Esophagus squamous epithelium (tissue), 5 donors: ENCODE measurements at places on chromosomes 3 and 15.

DNA sequence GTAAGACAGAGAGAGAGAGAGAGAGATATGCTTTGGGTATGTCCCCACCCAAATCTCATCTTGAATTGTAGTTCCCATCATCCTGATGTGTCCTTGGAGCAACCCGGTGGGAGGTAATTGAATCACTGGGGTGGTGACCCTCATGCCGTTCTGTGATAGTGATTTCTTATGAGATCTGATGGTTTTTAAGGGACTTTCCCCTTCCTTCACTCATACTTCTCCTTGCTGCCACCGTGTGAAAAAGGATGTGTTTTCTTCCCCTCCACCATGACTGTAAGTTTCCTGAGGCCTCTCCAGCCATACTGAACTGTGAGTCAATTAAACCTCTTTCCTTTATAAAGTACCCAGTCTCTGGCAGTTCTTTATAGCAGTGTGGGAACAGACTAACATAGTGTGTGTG is 60.3 kb downstream of the EOMES start:
- DNase-seq = no peak

DNA sequence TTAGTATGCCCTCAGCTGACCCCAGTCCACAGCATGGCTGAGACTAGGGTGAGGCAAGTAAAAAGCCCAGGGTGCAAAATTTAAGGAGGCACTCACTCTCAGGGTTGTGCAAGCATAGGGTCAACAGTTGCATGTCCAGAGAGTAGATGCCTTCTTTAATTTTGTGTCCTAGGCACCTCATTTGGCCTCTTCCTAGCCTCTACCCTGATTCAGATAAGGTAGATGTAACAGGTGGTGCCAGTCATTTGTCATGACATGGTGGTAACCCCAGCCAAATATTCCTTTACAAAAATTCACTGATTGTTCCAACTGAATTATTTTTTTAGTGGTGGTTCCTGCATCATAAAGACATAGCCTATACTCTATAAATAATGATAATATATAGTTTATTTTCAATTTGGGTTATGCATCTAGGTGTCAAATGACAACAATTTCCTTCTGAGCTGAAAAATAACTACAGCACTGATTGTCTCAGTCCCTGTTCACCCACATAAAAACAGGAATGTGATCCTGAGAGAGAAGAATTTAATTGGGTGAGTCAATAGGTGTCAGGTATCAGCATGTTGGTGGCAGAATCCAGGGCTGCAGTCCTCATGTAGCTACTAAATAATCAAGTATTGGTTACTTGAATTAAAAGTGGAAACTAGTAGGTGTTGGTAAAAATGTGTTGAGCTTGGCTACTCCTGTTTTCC is 44.2 kb upstream of the TIPARP start:
- no peak for DNase-seq

DNA sequence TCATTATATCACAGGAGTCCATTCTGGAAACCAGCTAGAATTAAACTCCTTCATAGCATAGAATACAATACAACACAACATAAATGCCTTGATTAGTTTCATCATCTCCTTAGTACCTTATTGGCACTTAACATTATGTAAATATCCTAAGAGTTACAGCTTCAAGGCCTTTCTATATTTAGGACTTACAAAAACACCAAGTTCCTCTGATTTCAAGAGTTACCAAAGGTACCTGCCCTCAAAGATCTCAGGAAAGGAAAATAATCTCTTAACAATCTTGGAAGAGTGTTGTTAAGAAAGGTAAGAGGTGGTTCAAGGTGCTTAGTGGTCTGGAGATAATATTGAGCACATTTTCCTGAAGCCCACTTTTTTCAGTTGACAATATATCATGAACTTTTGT is 477.7 kb downstream of the IGSF11 start:
- DNase-seq = no peak

DNA sequence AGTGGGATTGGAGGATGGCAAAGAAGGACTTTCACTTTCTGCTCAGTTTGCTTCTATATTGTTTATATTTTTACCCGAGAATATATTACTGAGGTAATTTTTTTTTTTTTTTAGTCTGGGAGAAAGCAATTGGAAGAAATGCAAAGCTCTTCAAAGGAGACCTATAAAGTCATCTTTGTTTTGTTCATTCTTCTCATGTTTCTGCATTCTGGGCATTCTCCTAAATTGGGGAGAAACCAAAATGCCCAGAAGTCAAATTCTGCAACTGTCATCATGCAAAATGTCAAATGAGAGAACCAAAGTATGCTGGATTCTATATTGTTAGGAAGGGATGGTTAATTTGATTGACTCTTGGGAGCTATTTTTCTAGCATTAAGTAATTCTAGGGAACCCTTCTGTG is 168.3 kb upstream of the TSC22D2 start:
- DNase-seq = no peak

- DNase-seq = no peak
These were observed 11.0 kb downstream of the PLIN1 start for GRCh38 chr15:89668171-89668570.

GRCh38 chr15:90641581-90642463 is 75.3 kb upstream of the BLM start:
- no peak for DNase-seq

- no peak for DNase-seq
These were observed 1029.3 kb upstream of the CFAP20DC start for GRCh38 chr3:60079076-60079475.

GRCh38 chr3:99242271-99242670 is 340.8 kb upstream of the DCBLD2 start:
- no peak for DNase-seq

DNA sequence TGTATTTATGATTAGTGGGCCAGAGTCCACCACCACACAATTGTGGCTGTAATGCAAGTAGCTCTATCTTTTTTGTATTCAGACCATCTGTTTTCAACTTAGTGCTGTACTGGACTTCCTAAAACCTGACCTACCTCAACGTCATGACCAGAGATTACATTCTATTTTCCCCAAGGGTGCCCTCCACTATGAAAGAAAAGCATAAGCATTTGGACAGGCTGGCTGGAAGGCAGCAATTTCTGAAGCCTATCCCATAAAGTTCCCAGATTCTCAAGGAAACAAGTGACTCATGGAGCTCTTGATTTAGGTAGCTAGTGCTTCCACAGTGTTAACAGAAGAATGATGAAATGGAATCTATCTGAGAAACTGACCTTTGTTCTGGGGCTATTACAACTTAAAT is 75.8 kb downstream of the COL8A1 start:
- DNase-seq = no peak

GRCh38 chr3:123568034-123568433 is 16.8 kb downstream of the HACD2 start:
- no peak for DNase-seq

GRCh38 chr3:183555541-183556081 is at the start of gene KLHL6:
Gene KLHL6, minus strand, starts transcription at chr3:183555706. Its CDS starts 53 bp downstream, at chr3:183555653.
- DNase-seq = no peak

GRCh38 chr3:157290766-157291165 is 130.8 kb upstream of the CCNL1 start:
- DNase-seq = no peak

GRCh38 chr3:90129730-90130129 is 1022.3 kb downstream of the EPHA3 start:
- no peak for DNase-seq

DNA sequence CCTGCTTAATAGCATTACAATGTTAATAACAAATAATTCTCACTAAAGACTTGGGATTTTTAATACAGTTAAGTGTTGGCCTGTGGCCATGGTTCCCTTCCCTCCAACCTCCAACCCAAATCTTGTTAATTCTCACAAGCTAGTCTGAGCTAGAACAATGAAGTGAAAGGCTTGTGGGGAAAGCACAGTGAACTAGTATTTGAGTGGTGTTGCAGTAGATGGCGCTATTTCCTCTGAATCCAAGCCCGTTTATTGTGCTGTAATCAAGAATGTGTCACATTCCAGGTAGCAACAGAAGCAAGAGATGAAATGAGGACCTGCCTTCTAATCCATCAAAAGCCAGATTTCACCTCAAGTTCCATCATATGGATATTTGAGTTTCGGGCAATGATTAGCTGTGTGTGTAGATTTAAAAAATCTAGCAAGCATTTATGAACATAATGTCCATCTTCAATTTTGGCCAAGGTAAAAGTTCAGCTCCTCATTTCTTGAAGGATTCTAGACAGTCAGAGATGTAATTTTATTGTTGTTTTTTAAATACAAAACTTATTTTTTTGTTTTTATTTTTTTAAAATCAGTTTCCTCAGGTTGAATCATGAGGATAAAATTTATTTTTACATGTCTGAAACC is 160.7 kb downstream of the SQOR start:
- DNase-seq = no peak

DNA sequence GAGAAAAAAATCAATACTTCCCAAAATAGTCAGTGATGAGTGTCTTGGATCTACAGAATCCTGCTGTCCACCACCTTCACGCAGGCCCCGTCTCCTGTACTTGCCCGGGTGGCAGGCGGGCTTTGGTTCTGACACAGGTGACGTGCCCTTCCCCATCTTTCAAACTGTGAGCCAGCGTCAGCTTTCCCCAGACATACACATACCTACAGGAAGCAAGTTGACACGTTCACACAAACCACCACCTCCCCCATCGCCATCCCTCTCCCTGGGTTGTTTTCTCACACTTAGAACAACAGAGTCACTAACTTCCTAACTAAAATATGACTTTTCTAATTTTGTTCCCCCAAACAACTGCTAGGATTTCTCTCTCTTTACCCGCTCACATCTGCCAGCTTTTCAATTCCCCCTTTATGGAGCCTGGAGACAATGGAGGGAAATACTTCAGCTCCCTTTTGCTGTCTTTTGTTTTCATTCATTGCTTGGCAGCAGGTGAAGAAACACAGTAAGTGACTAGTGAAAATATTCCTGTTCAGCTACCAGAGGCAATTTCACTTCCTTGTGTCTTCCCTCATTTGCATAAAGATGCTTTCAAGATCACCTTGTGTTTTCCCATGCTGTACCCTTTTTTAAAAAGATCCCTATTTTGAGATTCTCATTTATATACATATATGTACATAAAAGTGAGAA is 248.3 kb downstream of the SLCO3A1 start:
- no peak for DNase-seq

DNA sequence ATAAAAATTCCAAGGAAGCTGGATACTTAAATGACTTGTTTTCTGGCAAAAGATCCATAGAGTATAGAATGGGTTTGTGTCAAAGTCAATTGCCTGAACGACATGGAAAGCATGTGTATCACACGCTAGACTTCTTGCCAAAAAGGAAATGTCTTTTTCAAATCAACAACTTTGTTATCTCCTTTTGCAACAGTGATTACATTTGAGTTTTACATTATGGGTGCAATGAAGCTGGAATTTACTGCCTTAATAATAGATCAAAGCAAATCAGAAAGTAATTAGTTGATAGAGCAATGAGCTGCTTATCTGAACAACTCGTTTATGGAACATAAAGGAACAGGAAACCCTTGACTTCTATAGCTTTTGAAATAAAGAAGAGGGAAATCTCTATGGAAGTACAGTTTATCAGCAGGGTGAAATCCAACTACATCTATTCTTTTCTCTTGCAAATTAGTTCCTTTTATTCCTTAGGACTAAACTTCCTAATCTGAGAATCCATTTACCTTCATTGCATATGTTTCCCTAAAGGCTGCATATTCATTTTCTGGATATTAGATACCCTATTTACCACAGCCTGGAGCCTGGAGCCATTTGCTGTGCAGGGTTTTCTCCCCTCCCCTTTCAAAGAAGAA is 415.1 kb upstream of the NECTIN3 start:
- no peak for DNase-seq

DNA sequence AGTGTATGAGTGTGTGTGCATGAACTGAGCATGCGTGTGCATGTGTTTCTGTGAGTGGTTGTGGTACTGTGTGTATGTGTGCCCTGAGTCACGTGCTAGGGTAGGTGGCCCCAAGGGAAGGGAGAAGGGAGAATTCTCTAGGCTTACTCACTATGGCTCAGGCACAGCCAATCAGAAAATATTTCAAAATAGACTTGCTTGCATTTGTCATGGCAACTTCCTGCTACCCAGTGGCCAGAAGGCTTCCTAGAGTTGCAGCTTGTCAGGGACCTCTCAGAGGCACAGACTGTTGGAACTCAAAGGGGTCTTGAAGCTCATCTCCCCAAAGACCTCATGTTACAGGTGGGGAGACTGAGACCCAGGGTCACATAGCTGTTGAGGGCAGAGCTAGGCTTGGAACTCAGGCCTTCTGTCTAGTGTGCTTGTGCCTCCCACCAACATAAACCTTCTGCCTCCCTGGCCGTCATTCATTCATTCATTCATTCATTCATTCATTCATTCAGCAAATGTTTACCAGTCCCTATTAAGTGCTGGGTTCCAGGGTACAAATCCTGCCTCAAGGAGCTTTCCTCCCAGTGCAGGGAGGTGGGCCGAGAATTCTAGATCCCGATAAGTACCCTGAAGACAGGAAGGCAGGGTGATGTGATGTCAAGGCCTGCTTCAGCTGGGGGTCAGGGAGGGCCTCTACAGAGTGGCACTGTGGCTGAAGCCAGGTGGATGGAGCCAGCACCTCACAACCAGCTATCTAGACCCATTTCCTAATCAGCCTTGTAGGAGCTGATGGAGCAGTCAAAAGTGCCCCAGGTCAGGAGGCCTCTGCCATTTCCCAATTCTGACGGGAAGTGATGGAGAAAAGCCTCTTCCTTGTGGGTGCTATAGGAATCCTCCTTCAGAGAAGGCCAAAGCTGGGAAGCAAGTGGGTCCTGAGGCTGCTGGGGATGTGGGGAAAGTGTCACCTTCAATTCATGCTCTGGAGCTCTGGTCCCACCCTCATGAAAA is 10.9 kb upstream of the RFT1 start:
- DNase-seq = no peak

DNA sequence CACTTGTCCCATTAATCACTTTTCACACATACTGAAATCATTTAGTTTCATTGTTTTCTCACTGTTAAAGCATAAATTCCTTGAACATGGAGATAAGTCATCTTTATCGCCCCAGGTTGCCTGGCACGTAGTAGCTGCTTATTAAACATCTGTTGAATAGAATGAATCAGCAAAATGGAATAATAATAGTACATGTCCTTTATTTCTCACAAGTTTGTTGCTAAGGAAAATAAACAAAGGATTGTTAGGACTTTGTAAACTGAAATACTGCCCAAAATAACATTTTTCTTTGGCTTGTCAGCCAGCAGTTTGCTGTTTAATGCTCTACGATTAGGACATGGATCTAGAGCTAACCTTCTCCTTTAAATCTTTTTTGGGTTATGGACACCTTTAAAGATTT is 17.9 kb downstream of the SLC35A5 start:
- DNase-seq = no peak

GRCh38 chr3:143173242-143173641 is 53.7 kb downstream of the CHST2 start:
- DNase-seq = no peak

GRCh38 chr15:92492551-92493115 is 99.0 kb downstream of the ST8SIA2 start:
- no peak for DNase-seq

GRCh38 chr3:5564278-5564666 is 376.8 kb downstream of the EDEM1 start:
- DNase-seq = no peak
